ENCODE measurements at places on chromosomes 1 and 21.

- DNase-seq = no peak
Measured at GRCh38 chr1:198276241-198276640, 119.4 kb downstream of the NEK7 start.

DNA sequence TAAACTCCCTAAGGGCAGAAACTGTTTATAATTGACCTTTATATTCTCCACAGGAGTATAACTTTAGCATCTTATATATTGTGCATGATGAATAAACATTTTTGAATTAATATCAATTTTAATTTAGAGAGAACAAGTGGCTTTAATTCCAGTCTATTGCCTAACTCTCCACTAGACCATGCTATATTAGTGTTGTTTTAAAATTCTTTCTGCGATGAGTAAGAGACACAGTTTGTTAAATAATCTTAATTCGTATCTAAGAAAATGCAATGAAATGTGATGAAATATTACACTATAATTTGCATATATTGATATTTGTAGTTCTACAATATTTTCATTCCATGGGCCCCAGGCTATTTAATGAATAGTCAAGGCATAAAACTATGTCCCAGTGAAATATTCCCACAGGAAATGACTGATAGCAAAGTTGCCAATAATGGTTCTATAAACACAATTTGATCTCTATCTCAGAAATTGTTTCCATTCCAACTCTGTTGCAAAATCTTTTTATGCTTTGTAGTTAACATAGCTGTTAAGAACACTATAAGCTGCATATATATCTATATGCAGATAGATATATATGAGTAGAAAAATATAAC is 2.9 kb upstream of the SYDE2 start:
- no peak for DNase-seq

- DNase-seq = no peak
Measured at GRCh38 chr1:59354709-59355337, 57.9 kb downstream of the FGGY start.

GRCh38 chr1:192263436-192263835 is 53.4 kb upstream of the RGS21 start:
- DNase-seq = no peak

All from hypothalamus (tissue), 51 donors.